ENCODE measurements at places on chromosomes 5 and 9.

GRCh38 chr5:7894439-7894838, 25.5 kb downstream of the MTRR start:
- no peak for DNase-seq

DNA sequence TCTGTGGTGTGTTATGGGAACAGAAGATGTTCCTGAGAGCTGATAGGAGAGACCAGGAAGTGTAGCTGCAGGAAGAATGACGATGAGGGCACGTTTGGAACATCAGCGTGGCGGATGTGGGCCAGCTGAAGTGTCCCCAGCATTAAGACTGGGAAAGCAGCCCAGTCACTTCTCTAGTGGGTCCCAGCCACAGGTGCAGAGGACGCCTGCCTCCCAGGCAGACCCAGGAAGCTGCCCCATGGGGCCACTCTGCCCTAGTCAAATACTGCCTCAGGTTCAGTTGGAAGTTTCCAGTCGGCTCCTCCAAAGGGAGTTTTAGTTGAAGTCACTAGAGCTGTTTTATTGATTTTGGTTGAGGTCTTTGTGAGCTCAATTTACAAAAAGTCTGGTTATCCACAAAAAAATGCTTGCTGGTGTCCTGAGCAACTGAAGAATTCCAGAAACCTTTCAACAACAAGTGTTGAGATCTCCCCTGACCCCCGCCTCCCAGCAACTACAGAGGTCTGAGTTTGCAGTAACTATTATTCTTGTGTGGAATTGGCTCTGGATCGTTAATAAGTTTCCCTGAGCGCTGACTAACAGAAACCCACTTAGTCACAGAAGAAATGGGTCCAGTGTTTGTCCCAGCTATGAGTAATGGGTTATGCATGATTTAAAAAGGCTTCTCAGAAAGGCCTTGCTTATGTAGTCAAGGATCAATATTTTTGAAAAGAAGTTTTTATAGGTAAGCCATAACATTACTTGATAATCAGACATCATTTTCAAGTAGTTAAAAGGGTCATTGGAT, 294.1 kb downstream of the FANCC start:
- DNase-seq: peak; percentile 93

- DNase-seq: no peak
Observed at GRCh38 chr9:93893899-93894690, 61.1 kb downstream of the BARX1 start.

GRCh38 chr9:112764344-112764743, 13.8 kb downstream of the SNX30 start:
- peak; percentile 90 for DNase-seq

DNA sequence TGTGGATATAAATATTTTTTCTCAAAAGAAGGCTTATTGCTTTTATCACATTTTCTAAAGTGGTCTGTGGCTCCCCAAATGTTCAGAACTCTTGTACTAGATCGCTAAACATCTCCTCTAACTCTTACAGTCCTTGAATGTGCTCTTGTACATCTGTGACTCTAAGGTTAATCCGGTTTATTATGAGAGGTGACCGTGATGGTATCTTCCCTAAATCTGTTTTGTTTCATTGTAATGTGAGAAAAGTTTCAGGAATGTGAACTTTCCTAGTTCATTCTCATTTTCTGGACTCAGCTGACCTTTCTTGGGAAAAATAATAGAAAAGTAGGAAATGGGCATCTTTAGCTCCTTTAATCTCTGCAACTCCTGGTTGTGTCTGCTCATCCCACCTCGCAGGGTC, 94.5 kb upstream of the CD180 start:
- no peak for DNase-seq

GRCh38 chr5:108303611-108304010, 78.3 kb downstream of the FBXL17 start:
- no peak for DNase-seq

- DNase-seq: no peak
Observed at GRCh38 chr9:106467865-106468164, 395.2 kb upstream of the ZNF462 start.

GRCh38 chr9:132556714-132557113, 25.7 kb upstream of the BARHL1 start:
- DNase-seq: no peak

GRCh38 chr5:170565072-170565471, 61.3 kb downstream of the KCNIP1 start:
- DNase-seq: no peak

- DNase-seq: no peak
Observed at GRCh38 chr5:142320430-142320738, 4.4 kb downstream of the SPRY4 start.

- no peak for DNase-seq
Observed at GRCh38 chr5:94702729-94703128, 84.3 kb downstream of the SLF1 start.
